Pancreas (tissue), 10 donors: ENCODE measurements at places on chromosomes 7 and 10. TPM values are rescaled to one million over a fixed set of nuclear protein-coding genes. Genes with fewer than 3 reads are reported as not detected.

GRCh38 chr7:43679210-43680068 is 49.9 kb downstream of the COA1 start:
- no peaks in the 10 kb centered on the region for H3K27me3 ChIP-seq
- no peaks in the 10 kb centered on the region for H3K36me3 ChIP-seq
- no peak overlapping the region for H3K27ac ChIP-seq
- H3K4me1 ChIP-seq, result peaks cover 4% of the 10 kb centered on the region
- no peak overlapping the region for H3K4me3 ChIP-seq

- no peak overlapping the region for H3K27ac ChIP-seq
- no peaks in the 10 kb centered on the region for H3K36me3 ChIP-seq
- DNase-seq, result no peak
- no peaks in the 10 kb centered on the region for H3K4me1 ChIP-seq
- H3K4me3 ChIP-seq, result no peak overlapping the region
These were observed 767.2 kb downstream of the PHTF2 start for GRCh38 chr7:78565784-78566183.

DNA sequence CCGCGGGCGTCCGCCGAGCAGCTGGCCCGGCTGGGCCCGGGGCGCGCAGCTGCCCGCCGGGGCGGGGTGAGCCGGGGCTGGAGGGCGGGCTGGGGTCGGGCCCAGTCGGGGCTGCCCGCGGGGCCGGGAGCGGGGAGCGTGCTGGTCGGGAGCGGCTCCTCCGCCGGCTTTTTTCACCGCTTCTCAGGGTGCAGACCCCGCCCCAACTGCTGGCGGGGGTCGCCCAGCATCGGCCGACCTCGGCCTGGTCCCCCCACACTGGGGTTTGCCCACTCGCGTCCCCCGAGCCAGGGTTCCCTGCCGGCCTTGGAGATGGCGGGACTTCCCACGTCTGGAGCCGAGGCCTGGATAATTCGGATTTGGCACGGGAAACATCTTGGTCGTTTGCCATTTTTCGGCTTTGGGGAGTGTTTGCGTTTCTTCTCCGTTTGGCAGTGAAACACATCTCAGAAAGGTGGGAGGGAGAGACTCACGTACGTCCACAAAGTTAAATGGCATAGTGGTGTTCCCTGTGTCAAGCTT is 432 bp downstream of the TMEM248 start:
- DNase-seq, result peak; percentile 78
- peak overlapping the region; percentile 59 for H3K27ac ChIP-seq
- H3K4me3 ChIP-seq, result peak overlapping the region; percentile 96
- H3K4me1 ChIP-seq, result peaks cover 26% of the 10 kb centered on the region
- H3K27me3 ChIP-seq, result no peaks in the 10 kb centered on the region

DNA sequence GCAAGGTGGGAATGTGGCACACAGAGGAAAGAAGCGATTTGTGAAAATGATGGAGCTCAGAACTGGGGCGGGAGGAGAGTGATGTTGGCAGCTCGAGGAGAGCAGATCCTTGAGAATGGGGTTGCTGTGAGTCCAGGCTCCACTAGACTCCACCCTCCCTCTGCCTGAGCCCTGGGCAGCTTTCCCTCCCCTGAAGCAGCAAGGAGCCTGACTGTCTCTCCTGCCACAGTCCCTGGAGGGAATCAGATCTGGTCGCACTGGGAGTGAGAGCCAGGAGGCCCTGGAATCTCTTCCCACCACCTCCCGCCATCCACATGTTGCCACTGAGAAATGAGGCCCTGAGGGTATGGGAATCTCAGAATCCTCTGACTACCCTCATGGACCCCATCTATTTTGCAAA is 362.7 kb downstream of the PLXNA4 start:
- H3K4me3 ChIP-seq, result no peak overlapping the region
- H3K27ac ChIP-seq, result no peak overlapping the region
- no peaks in the 10 kb centered on the region for H3K27me3 ChIP-seq
- H3K36me3 ChIP-seq, result no peaks in the 10 kb centered on the region

- no peaks in the 10 kb centered on the region for H3K4me1 ChIP-seq
- no peaks in the 10 kb centered on the region for H3K36me3 ChIP-seq
- DNase-seq, result no peak
- no peak overlapping the region for H3K4me3 ChIP-seq
- no peak overlapping the region for H3K27ac ChIP-seq
These were observed 9.1 kb upstream of the SSBP1 start for GRCh38 chr7:141729020-141729419.

The CASP7 gene
- 15.5 TPM for total RNA-seq
